ENCODE measurements at places on chromosomes 12 and 14. TPM values are rescaled to one million over a fixed set of nuclear protein-coding genes. Genes with fewer than 3 reads are reported as not detected.

DNA sequence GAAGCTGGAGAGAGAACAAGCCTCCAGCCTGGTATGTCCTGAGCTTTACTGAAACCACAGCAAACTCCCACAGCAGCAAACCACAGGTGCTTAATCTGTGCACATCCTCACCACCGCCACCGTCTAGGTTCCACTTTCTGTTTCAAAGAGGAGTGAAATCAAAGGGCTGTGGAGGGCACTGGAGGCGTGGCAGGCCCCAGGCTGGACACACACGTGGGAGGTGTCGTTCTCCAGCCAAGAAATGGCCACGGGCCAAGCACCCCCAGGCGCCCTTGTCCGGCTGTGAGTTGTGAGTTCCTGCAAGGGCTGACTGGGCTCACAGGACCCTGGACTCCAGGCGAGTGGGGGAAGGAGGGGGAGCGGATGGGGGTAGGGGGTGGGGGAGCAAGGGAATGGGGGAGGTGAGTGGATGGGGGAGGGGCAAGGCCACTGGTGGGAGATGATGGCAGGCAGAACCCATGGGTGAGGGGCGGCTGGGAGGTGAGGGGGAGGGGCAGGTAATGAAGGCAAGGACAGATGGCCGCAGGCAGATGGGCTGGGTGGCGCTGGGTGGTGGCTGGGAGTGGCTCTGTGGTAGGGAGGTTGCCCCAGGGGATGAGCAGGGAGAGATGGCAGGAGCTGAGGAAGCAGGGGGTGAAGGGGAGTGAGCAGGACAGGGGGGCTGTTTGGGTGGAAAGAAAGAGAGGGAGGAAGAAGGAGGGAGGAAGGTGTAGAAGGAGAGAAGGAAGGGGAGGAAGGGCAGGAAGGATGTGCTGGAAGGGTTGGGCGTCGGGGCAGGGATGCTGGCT is 86.7 kb downstream of the NCOR2 start:
- no peak for DNase-seq

- DNase-seq, result no peak
Measured at GRCh38 chr14:67919259-67920032, 99.9 kb downstream of the RAD51B start.

PLEKHD1 gene
- 0.08 TPM for total RNA-seq

- no peak for DNase-seq
Measured at GRCh38 chr12:62841846-62842245, 93.1 kb downstream of the PPM1H start.

DNA sequence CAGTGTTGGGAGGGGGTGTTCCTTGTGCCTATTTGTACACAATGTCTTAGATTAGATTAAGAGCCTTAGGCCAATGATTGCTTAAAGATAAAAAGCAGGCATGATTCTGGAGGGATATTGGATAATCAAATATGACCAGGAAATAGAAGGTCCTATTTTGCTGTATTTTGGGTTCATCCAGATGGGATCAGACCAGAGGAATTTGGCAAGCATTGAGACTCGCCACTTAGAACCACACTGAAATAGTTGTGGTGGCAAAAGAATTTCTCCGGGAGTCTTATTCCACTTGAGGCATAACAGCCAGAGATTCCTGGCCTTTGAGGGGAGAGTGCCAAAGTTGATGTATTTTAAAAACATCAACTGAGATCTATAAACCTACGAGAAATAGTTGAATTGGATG is 327.2 kb downstream of the RAD51B start:
- DNase-seq, result no peak

DNA sequence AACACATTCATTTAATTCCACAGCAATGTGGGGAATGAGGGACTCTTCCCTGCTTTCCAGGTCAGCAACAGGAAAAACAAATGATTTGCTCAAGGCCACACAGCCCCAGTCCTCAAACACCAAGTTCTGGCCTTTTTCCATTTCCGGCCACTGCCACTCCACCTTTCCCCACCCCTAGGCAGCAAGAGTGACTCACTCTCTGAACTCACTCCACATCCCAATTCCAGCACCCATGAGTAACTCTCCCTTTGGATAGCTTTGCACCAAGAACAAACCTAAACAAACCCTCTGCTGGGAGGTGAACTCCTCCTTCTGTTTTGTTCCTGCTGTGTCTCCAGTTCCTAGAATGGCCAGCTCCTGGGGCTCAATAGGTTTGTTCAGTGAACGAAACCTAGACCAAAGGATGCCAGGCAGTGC is 30.4 kb upstream of the PLEKHG6 start:
- DNase-seq, result peak; percentile 78

DNA sequence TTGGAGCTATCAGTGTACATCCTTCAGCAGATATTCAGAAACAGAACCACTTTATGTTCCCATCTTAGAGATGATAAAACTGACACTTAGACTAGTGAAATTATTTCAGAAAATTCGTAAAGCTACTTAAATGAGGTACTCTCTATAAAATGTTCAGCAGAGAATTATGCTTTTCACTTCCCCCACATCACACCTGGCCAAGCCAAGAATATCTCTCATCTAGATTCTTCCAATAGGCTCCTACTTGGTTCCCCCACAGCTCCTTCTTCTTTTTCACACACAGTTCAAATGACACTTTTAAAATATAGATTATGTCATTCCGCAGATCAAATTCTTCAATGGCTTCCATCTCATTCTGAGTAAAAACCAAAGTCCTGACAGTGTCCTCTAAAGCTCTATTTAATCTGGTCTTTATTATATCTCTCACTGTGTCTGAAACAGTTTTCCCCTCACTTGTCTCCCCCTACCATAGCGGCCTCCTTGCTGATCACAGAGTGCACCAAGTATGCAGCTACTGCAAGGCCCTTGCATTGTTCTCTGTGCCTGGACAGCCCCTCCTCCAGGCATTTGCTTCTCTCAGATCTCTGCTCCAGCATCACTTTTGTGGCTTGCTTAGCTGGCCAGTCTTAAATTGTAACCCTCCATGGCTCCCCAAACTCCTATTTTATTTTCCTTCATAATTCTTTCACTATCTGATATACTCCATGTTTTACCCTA is 736.8 kb upstream of the USP15 start:
- no peak for DNase-seq

RHNO1 gene
- 37.7 TPM for total RNA-seq

DNA sequence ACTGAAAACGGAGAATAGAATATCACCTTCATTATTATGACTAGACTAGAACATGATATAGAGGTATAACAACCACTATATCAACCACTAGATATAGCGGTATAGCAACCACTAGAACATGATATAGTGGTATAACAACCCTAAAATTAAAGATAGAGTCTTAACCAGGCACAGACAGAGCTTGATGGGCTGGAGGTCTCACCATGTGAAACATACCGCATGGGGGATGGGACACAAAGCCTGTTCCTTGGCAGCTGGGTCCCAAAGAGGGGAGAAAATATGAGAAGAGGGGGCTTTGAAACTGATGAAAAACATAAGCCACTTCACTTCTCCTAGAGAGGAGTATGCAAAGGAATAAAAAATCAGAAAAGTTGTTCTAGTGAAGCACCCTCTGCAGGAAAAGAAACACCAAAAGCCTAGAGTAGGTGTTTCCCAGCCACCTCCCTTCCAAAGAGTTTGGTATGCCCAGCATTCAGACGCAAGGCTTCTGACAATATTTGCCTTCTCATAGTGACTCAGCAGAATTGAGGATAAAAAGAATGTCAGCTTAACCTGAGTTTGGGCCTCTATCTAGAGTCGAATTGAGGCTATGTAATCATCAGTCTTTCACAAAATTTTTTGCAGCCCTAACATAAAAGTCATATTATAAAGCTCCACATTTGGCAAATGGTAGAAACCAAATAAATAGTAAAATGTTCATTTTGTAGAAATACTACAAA is 316.4 kb downstream of the NOVA1 start:
- no peak for DNase-seq

GRCh38 chr12:130932061-130932930 is 21.4 kb upstream of the ADGRD1 start:
- DNase-seq, result no peak

DNA sequence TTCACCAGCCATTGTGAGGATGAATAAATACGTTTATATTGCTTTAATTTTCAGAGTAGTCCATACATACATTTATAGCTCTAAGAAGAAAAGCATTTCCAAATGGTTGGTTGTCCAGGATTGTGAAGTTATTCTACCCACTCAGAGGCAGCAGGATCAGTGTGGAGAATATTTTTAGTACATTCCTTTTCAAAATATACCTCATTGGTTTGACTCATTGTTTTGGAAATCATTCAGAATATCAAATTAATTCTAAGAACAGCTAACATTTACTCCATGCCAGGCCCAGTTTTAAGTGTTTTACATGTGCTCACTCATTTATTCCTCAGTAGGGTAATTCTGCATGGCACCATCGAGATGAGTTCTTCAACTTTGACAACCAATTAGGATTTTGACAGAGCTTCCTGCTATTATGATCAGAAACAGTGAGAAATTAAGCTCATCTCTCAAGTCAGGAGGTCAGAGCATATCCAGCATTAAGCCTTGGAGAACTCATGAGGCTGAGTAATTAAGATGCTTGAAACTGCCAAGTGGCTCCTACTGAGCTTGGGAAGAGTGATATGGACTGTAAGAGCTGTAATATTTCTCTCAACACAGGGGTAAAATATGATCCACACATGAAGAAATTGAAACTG is 153.3 kb upstream of the CLEC14A start:
- no peak for DNase-seq

SRRM4 gene
- not detected for total RNA-seq

KRT75 gene
- total RNA-seq, result 0.15 TPM

METTL17 gene
- 39.6 TPM for total RNA-seq

GRCh38 chr12:42213023-42213422 is 25.0 kb downstream of the YAF2 start:
- DNase-seq, result no peak

ADCK1 gene
- 10.1 TPM for total RNA-seq

- no peak for DNase-seq
Measured at GRCh38 chr12:123530668-123531067, 2.9 kb downstream of the RILPL1 start.

DNA sequence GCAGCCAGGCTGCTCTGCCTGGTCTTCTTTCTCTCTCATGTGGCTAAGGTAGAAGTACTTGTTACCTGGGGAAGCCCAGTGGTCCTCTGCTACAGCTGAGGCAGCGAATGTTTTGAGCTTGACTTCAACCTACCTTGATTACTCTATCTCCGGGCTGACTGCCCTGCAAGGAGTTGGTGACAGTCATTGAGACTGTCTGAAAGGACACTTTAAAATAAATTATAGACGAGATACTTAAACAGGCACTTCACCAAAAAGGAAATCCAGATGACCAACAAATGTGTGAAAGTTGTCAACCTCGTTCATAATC is 474 bp upstream of the CIT start:
- DNase-seq, result no peak

SERPINA6 gene
- total RNA-seq, result not detected

GRCh38 chr14:50344116-50344775 is 32.1 kb downstream of the DMAC2L start:
- no peak for DNase-seq

GRCh38 chr12:80966001-80966400 is 28.3 kb upstream of the LIN7A start:
- DNase-seq, result no peak

- DNase-seq, result no peak
Measured at GRCh38 chr14:103089386-103090335, 4.9 kb upstream of the EXOC3L4 start.

ACVRL1 gene
- total RNA-seq, result 0.36 TPM

GRCh38 chr12:49548481-49548821 is 9.6 kb downstream of the KCNH3 start:
- DNase-seq, result no peak

SDS gene
- 0.15 TPM for total RNA-seq

- DNase-seq, result no peak
Measured at GRCh38 chr14:65478596-65478995, 66.1 kb downstream of the FUT8 start.

DNA sequence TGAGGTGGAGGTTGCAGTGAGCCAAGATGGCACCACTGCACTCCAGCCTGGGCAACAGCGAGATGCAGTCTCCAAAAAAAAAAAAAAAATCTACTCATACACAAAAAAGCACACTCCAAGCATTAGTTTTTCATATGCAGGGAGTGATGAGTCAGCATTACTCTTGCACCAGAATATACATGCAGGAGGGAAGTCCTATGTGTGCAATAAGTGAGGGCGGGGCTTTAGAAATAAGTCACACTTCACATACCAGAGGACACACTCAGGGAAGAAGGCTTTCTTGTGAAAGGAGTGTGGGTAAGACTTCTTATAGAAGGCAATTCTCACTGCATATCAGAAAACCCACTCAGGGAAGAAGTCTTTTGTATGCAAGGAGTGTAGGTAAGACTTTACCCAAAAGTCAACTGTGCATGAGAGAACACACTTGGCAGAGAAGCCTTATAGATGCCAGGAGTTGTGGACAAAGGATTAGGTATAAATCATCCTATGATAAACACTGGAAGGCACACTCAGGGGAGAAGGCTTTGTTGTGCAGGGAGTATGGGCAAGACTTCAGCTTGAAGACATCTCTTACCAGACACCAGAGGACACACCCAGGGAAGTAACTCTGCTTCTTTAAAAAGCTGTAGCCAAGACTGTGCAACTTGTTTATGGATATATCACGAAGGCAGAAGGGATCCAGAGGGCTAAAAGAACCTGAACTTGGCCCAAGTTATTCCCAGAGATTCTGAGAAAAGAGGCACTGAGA is 50.5 kb downstream of the ATF7 start:
- DNase-seq, result no peak

DNA sequence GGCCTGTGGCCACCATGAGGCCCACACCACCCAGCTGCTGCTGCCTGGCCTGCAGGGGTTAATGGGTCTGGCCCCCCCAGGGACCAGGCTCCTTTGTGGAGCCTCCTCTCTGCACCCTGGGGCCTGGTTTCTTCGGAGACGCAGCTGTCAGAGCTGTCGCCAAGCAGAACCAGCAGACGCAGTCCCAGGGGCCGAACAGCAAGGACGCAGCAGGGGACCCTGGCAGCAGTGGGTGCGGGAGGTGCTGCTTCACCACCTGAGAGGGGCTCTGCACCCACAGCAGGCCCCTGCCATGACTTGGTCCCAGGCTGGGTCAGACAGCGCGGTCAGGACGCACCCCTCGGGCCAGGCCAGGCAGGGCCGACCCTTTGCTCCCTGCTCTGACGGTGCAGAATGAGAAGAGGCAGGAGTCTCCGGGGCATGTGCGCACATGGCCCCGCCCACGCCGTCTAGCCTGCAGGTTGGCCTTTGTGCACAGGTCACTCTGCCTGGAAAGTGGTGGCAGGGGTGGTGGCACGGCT is 30.5 kb downstream of the JAG2 start:
- no peak for DNase-seq

DNA sequence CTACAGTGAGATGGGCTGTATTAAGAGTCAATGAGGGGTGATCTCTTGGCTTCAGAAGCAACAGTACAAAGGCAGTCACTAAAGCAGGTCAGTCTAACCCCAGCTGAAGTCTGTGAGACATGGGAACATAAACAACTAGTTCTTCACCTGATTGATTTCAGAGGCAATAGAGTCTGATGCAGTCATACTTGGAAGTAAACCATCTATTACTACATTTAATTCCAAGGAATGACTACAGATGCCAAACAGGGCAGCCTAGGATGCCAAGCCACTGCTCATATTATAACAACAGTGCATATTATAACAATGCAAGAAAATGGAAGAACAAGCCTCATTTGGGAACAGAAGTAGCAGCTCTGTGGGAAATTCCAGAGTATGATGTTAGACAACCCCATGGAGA is 35.8 kb downstream of the GRIN2B start:
- DNase-seq, result no peak

ARHGAP9 gene
- 0.92 TPM for total RNA-seq

- DNase-seq, result no peak
Measured at GRCh38 chr14:28780843-28781820, 14.5 kb downstream of the FOXG1 start.

POMT2 gene
- 43.5 TPM for total RNA-seq

- DNase-seq, result no peak
Measured at GRCh38 chr12:104154806-104155205, 16.8 kb upstream of the NFYB start.

- DNase-seq, result no peak
Measured at GRCh38 chr12:6846316-6846869, 4.7 kb downstream of the CDCA3 start.

All from Panc1 (cell line).